ENCODE measurements at places on chromosomes 1 and 21.

- no peak for DNase-seq
These were observed 31.3 kb upstream of the EDN2 start for GRCh38 chr1:41515778-41516167.

DNA sequence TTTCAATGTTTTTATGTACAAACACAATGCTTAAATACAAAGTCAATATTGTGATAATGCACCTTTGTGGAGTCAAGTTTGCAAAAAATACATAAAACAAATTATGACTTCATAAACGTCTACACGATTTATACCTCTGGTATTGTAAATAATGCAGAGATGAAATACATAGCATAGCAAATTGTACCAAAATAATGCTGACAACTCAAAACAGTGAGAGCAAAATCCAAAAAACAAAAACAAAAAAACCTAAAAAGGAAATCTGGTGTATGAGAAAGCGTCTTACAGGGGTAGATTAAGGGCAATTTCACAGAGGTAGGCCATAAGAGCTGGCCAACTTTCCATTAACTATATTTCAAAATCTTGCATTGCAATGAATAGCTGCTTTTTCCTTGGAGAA, 161.5 kb upstream of the LRRC7 start:
- no peak for DNase-seq

GRCh38 chr21:16624479-16625118, 888.2 kb upstream of the CXADR start:
- no peak for DNase-seq

DNA sequence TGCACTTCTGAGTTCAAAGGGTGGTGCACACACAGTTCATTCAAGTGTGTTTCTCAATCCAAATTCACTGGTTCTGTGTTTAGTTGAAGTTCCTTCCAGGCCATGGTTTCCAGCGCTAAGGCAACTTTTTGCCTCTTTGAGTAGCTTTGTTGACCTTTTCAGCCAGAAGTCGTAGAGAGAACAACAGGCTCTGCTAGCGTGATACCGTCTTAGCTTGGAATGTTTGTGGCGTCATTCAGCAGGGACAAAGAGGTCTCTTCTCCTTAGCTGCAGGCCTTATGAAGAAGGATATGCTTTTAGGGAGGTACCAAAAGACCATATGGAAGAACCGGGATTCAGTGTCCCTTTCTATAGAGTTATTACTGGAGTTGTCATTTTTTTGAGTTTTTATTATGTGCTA, 65.7 kb downstream of the CNIH3 start:
- no peak for DNase-seq

DNA sequence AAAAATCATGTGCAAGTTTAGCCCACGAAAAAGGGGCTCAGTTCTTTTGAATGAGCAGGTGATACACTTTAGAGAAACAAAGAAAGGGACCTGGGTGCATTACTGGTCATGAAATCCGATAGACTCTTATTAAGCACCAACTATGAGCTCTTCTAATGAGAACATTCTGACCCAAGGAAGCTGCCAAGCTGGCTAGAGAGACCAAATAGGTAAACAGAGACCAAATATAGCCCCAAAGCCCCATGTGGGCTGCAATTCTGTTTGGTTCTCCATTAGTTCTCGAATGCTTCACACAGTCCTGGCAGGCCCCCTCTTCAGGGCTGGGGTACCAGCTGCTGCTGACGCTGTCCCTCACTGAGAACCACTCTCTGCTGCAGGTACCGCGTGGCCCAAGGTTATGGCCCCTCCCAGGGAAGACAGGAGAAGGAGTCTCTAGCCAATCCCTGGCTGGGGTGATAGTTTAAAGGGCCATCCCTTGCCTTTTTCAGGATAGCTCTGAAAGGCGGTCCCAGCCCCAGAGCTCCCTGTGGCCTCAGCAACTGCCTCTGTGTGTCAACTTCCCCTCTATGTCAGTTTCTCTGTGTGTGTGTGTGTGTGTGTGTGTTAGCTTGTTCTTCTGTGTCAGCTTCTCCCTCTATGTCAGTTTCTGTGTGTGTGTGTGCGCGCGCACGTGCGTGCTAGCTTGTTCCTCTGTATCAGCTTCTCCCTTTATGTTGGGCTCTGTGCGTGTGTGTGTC, 7.1 kb upstream of the UBXN10 start:
- DNase-seq: no peak

DNA sequence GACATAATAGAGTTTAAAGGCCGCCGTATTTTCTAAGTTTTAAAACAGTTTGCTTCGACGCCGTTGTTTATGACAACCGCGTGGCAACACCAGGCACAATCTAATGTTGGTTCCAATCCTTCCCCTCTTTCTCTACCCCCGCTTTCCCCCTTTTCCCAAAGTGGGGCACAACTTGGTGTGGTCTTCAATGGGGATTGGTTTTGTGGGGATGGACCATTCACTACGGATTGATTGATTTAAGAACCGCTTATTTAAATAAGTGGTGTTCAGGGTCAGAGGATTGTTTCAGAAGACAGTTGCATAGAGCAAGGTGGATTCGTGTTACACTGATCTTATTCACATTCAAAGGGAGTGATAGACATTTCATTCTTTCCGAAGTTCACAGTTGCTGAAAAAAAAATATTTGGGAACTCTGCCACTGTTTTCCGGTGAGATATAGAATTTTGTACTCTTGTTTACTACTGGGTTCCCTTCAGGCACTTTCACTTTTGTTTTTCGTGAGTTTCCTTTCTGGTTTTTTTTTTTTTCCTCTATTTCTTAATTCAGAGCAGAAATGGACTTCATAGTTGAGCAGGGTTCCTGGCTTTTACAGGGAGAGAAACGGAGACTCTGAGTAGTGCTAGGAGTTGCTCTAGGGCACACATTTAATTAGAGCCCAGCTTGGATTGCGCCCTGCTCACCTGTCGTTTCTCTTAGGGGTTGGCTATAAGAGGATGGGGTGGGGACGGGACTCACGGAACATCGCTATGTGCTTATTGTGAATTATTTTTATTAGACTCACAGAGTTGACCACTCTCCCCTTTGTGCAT, 79.6 kb upstream of the AK4 start:
- no peak for DNase-seq

GRCh38 chr21:35648512-35648911, 411.8 kb downstream of the SETD4 start:
- DNase-seq: no peak

- DNase-seq: peak; percentile 55
These were observed 932 bp downstream of the SLC30A1 start for GRCh38 chr1:211577819-211578639.

GRCh38 chr1:156104861-156105832, 9.4 kb upstream of the LMNA start:
- DNase-seq: no peak

- no peak for DNase-seq
These were observed 18.8 kb upstream of the EPS8L3 start for GRCh38 chr1:109782514-109782913.

DNA sequence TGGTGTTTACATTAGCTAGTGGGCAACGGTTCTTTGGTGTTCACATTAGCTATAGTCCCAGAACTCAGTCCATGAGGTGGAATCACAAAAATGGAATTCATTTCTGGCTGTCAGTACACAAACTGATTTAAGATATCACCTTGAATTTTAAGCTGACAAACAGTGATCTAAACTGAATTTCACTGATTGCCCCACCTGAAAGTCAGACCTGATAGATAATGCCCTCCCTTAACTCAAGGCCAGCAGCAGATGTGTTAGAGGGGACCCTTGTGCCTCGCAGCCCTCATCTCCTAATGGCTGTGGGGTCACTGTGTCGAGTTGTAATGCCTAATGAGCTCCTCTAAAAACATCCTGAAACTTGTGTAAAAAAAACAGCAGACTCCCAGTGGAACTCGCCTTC, 8.6 kb downstream of the ARF1 start:
- no peak for DNase-seq

DNA sequence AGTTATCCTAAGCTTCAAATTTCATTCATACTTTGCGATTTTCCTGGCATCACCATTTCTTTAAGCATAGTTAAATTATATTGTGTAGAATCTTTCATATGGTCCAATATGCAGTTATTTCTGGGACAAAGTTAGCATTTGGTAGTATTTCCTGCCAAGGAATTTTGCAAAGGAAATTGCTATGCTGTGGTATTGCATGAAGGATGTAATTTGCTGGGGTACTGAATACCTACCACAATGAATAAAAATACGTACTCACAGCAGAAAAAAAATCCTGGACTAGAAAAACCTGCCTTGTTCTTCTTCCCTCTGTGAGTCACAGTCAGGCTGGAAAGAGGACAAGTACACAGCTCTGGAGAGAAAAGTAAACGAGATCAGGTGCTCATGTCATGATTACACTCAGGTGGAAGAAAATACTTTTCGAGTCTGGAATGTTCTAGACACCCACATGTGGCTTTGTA, 241.2 kb downstream of the PTBP2 start:
- no peak for DNase-seq

DNA sequence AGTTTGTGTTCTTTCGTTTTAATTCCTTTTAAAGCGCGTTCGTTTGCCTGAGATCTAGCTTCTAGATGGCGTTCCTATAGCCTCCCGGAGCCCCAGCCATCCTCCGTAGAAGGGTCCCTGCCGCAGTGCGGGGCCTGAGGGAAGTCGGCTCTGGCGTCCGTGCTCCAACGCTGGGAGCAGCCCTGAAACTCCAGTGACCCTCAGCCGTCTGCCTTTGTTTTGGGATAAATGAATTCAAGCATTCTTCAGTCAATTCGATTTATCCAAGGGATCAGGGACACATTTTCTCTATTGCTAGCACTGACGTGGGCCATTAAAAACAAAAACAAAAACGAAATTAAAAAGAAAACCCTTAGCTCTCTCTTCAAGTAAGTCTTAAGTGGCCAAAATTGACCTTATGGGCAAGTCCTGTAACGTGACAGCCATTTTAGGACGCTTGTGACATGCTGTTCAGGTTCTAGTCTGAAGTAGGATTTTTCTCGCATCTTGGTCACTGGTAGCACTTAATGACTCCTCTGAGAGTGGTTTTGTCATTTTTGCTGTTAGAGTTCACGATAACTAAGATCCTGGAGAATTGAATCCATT, 742 bp upstream of the HSPA13 start:
- no peak for DNase-seq

- DNase-seq: no peak
These were observed 44.7 kb upstream of the VAV3 start for GRCh38 chr1:108009603-108010195.

DNA sequence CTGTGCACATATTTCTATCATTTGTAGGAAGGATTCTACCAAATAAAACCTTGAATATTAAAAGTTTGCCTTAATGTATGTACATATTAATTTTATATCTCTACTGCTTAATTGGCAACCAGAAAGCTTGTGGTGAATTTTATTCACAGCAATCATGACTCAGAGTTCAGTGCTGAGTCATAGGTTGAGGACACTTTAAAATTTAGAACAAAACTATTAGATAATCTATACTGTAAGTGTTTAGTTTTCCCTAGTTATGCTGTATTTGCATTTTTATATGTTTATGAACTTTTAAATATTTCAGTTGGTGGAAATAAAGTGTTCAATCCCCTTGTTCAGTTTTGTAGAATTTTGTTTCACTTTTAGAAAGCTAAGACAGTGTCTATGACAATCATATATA, 841.5 kb downstream of the KCNT2 start:
- no peak for DNase-seq

GRCh38 chr1:110948038-110948810, 15.5 kb downstream of the LRIF1 start:
- DNase-seq: no peak

GRCh38 chr1:172398970-172399755, 21.3 kb upstream of the C1orf105 start:
- no peak for DNase-seq

GRCh38 chr1:203162403-203162802, 13.2 kb downstream of the MYBPH start:
- DNase-seq: no peak

GRCh38 chr1:30731806-30732276, 8.5 kb upstream of the MATN1 start:
- no peak for DNase-seq

- DNase-seq: no peak
These were observed 25.7 kb downstream of the GLMN start for GRCh38 chr1:92273039-92273438.

GRCh38 chr1:236774926-236775325, 20.2 kb upstream of the MTR start:
- no peak for DNase-seq

- DNase-seq: no peak
These were observed 95.0 kb downstream of the GDAP2 start for GRCh38 chr1:117834416-117834815.

DNA sequence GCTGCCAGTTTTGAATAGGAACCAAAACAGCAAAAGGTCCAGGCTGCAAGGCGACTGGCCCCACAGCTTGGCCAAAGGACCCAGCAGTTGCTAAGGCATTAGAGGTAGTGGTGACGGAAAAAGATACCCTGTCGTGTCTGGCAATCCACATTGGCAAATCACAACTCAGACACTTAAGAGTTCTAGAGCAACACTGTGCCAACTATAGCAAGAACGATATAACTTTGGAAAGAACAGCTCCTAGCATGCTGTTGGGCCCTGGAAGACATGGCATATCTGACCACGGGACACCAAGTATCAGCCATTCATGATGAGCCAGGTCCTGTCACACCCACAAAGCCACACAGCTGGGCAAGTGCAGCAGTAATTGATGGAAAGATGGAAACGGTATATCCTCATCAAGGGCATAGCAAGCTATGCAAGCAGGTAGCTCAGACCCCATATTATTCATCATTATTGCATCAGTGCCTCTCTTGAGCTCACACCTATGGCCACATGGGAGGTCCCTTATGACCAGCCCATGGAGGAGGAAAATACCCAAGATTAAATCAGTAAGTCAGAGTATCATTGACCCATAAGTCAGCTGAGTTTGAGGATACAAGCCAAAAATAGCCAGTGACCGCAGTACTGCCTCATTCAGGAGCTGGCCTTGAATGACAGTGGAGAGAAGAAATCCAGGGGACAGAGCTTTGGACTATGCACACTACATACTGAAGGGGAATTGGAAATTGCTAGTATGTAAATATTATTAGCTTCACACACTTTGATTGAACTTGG, 221.2 kb downstream of the SETD4 start:
- no peak for DNase-seq

DNA sequence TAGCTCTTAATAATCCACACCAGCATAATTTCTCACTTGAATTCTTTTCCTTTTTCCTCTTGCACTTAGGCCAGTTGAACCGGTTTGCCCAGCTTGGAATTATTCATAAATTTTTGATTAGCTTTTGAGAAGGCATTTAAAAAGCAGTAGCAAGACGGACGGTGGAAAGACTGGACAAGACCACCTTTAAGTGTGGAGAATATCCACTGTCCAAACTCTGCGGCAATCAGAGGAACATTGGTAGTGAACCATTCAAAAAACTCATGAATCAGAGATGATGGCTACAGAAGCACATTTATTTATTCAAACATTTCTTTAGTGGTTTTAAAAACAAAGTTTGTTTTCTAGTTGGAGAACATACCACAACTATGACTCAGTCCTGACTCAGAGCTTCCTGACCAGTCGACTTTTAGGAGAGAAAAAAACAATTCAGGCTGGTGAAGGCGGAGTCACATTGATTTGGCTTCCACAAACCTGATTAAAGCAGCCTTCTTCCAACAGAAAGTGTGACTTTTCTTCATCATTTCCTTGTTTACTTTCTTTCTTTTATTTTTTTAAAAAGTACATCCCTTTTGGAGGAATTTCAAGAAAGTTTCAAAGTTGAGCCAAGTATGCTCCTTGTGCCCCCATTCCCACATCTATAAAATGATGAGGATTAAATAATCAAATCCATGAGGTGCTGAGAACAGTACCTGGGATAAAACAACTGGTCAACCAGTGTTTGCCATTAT, 128.8 kb downstream of the ADSS2 start:
- no peak for DNase-seq

Measured in RWPE2 (cell line).